ENCODE measurements at places on chromosomes 16 and 17. TPM values are rescaled to one million over a fixed set of nuclear protein-coding genes. Genes with fewer than 3 reads are reported as not detected.

DNA sequence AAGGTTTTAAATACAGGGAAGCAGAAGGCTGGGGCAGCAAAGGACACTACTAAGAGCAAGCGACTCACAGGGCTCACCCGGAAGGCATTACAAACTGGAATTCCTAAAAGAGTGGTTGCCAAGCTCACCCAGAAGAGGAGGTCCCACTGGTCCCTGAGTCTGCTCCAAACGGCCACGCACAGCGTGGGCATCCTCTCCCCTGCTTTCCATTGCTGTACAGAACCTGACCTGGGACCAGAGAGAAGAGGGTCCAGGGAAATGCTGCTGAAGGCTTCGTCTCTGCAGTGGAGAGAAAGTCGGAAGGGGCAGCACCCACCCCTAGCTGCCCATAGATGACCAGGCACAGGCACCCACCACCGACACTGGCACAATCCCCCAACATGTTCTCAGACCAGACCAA lies 67.2 kb downstream of the ADCY9 start:
- H3K4me3 ChIP-seq: no peak overlapping the region
- no peaks in the 10 kb centered on the region for H3K4me1 ChIP-seq
- H3K36me3 ChIP-seq: no peaks in the 10 kb centered on the region
- H3K27me3 ChIP-seq: no peaks in the 10 kb centered on the region

GRCh38 chr16:81650982-81651562 lies 128.0 kb upstream of the PLCG2 start:
- peaks cover 17% of the 10 kb centered on the region for H3K36me3 ChIP-seq
- DNase-seq: no peak
- no peak overlapping the region for H3K27ac ChIP-seq
- no peaks in the 10 kb centered on the region for H3K4me1 ChIP-seq
- H3K4me3 ChIP-seq: no peak overlapping the region
- H3K27me3 ChIP-seq: no peaks in the 10 kb centered on the region

GRCh38 chr16:83901101-83901500 lies 2.2 kb downstream of the MLYCD start:
- no peak for DNase-seq
- H3K4me1 ChIP-seq: peaks cover 22% of the 10 kb centered on the region
- no peak overlapping the region for H3K4me3 ChIP-seq
- H3K27ac ChIP-seq: no peak overlapping the region
- no peaks in the 10 kb centered on the region for H3K27me3 ChIP-seq
- H3K36me3 ChIP-seq: no peaks in the 10 kb centered on the region

GRCh38 chr17:71202449-71202848 lies 918.4 kb upstream of the SOX9 start:
- H3K27ac ChIP-seq: no peak overlapping the region
- H3K27me3 ChIP-seq: no peaks in the 10 kb centered on the region
- H3K36me3 ChIP-seq: no peaks in the 10 kb centered on the region
- no peak overlapping the region for H3K4me3 ChIP-seq

DNA sequence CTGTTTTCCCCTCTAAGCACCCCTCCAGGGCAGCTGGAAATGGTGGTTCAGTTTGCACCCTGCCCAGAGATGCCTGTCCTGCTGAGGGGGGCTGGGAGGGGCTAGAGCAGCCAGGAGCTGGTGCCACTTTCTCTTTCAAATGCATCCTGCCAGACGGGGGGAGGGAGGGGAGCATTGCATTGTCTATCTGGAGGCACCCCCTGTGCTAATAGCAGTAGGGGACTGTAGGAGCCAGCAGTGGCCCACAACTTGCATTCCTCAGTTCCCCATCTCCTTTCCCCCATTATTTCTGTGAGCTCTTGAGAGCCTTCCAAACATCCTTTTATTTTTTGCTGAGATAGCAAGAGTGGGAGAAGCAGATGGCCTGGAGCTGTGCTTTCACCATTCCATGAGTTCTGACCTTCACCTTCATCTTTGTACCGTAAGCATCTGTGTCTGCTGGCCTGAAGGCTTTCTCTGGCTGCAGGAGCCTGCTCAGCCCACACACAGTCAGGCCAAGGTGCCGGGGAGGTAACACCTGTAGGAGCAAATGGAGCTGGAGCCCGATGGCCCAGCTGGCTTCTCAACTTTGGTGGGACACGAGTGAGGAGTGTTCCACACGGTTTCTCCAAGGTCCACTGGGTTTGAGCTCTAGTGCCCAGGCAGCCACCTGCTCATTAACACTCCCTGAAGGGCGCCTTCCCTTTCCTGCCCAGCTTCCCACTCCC lies 5.2 kb downstream of the WFDC1 start:
- H3K4me3 ChIP-seq: no peak overlapping the region
- H3K4me1 ChIP-seq: no peaks in the 10 kb centered on the region
- H3K27ac ChIP-seq: no peak overlapping the region
- no peak for DNase-seq
- no peaks in the 10 kb centered on the region for H3K36me3 ChIP-seq

DNA sequence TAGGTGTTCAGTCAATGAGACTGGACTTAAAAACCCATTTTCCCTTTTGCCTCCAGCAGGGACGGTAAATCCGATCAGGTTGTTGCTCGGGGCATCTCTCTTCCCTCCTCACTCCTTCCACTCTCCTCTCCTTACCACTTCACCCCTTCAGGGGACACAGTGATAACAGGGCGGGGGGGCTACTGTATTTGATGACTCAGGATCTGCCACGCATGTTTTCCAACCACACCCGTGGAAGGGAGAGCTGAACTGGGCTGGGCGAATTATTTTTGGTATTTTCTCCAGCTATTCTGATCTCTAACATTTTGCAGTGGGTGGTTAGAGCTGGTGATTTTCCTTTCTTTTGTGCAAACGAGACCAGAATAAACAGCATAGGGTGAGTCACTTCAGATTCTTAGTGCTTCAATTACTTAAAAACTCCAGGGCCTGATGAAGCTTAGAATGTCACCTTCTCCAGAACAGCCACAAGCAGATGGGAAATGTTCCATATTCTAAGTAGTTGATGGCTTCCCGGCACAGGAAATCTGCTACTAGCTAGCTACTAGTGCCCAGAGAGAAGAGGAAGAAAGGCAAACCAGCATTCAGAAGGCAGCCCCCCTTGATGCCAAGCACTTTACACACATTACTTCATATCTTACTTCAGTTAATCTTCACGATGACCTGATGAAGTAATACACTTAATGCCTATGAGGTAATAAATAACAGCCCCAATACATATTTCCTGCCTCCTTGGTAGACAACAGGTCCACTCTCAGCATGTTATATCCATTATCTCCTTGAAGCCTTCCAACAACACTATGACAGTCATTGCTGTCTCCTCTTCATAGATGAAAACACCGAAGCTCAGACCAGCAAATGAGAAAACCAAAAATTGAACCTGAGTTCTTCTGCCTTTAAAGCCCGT lies 74.1 kb downstream of the ASIC2 start:
- no peak overlapping the region for H3K27ac ChIP-seq
- no peaks in the 10 kb centered on the region for H3K4me1 ChIP-seq
- no peaks in the 10 kb centered on the region for H3K36me3 ChIP-seq
- no peak for DNase-seq

- no peak for DNase-seq
- no peak overlapping the region for H3K4me3 ChIP-seq
- H3K27ac ChIP-seq: no peak overlapping the region
- H3K4me1 ChIP-seq: peaks cover 40% of the 10 kb centered on the region
- peaks cover 2% of the 10 kb centered on the region for H3K36me3 ChIP-seq
These were observed 124.9 kb upstream of the CORO6 start for GRCh38 chr17:29747660-29748059.

GRCh38 chr17:65819810-65820209 lies 258.4 kb upstream of the AXIN2 start:
- DNase-seq: no peak
- no peaks in the 10 kb centered on the region for H3K36me3 ChIP-seq
- H3K27ac ChIP-seq: no peak overlapping the region
- H3K4me3 ChIP-seq: no peak overlapping the region
- no peaks in the 10 kb centered on the region for H3K4me1 ChIP-seq

DNA sequence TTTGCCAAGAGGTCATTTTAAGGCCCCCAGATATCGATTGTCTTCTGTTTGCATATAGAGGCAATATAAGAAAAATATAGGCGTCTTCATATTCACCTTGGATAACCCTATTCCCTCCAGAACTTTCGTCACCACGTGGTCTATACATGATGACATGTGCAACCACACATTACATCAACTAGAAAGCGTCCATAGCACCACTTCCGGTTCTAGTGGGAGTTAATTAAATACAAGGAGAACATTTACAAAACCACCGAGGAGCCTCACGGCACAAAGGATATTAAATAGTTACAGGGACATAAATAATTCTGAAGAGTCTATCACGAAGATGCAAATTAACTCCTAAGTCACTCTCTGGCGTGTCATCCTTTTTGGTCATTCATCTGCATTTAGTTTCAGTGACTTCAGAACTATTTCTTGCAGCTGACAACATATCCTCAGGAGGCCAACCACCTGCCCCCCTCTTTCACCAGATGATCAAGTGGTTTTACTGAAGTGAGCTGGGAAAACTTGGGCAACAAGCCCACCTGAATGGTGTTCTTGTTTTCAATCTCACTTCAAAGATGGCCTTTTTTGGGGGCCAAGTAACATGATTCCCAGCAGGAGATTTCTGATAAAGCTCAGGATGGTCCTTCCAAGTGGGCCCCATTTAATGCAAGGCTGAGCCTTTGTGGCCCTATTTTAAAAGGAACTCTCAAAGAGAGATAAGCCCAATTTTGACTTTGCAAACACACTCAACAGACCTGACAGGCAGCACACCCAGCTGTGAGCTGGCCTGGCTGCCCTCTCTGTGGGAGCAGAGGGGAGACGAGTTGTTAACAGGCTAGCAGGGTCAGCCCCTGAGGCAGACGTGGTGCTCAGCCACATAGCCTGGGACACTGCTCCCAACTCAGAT lies 15.3 kb downstream of the CMTM3 start:
- H3K36me3 ChIP-seq: no peaks in the 10 kb centered on the region
- no peaks in the 10 kb centered on the region for H3K27me3 ChIP-seq
- no peak overlapping the region for H3K4me3 ChIP-seq
- no peaks in the 10 kb centered on the region for H3K4me1 ChIP-seq
- DNase-seq: no peak

GRCh38 chr16:88378401-88378800 lies 4.4 kb upstream of the ZNF469 start:
- H3K4me3 ChIP-seq: no peak overlapping the region
- no peak overlapping the region for H3K27ac ChIP-seq
- peaks cover 3% of the 10 kb centered on the region for H3K27me3 ChIP-seq

DNA sequence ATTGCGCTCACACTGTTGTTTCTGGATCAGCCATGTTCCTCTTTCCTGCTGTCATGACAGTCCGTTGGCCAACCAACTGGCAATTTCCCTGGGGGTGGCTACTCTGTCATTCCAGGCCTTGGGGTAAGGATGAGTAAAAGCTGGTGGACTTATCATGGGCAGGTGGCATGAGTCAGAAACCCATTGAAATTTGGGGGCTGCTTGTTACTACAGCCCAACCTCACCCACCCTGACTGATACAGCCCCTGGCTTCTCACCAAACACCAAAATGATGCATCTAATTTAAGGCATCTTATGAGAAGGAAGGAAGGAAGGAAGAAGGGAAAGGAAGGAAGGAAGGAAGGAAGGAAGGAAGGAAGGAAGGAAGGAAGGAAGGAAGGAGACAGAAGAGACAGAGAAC lies 53.9 kb upstream of the CRHR1 start:
- H3K4me1 ChIP-seq: no peaks in the 10 kb centered on the region
- H3K4me3 ChIP-seq: no peak overlapping the region
- no peak overlapping the region for H3K27ac ChIP-seq
- no peaks in the 10 kb centered on the region for H3K36me3 ChIP-seq
- DNase-seq: no peak
- peaks cover 4% of the 10 kb centered on the region for H3K27me3 ChIP-seq

DNA sequence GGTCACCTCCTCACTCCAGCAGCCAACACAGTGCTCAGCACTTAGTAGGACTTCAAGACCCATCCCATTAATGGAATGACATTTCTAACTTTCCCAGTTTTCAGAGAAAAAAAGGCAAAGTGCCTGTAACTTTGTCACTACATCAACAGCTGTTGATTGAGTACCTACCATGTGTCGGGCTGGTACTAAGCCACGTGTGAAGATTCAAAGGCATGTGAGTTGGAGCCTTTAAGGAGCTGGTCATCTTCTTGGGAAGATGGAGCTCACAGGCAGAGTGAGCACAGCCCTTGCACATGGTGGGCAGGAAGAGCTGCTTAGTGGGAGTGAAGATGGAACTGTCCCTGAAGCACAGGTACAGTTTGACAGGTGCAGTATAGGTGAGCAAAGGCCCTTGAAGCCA lies 88.6 kb downstream of the GNAO1 start:
- no peak overlapping the region for H3K4me3 ChIP-seq
- no peaks in the 10 kb centered on the region for H3K36me3 ChIP-seq
- no peaks in the 10 kb centered on the region for H3K27me3 ChIP-seq
- DNase-seq: no peak

- no peak overlapping the region for H3K27ac ChIP-seq
- no peak overlapping the region for H3K4me3 ChIP-seq
- H3K36me3 ChIP-seq: no peaks in the 10 kb centered on the region
- DNase-seq: peak; percentile 68
- H3K27me3 ChIP-seq: no peaks in the 10 kb centered on the region
These were observed 46.8 kb downstream of the HIC1 start for GRCh38 chr17:2101448-2102257.

DNA sequence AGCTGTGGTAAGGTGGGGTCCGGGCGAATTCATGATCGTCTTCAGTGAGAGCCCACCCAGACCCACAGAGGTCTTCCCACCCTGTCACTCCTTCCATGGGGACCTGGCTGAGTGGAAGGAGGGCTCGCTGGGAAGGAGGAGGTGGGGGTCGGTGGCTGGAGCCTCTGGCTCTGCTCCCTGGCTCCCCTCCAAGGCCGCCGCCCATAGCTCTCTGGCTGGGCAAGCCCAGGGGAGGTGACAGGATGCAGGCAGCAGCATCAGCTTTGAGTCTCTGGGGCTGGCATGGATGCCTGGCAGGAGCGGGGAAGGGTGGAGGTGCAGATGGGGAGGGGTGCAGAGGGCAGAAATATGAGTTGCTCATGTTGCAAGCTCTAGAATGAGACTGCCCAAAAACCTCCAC lies 147.0 kb downstream of the ENGASE start:
- no peak overlapping the region for H3K4me3 ChIP-seq
- no peak overlapping the region for H3K27ac ChIP-seq
- no peaks in the 10 kb centered on the region for H3K4me1 ChIP-seq
- DNase-seq: no peak
- no peaks in the 10 kb centered on the region for H3K27me3 ChIP-seq

Gene CD300A
- total RNA-seq: 27.6 TPM

Gene KRTAP4-11
- not detected for total RNA-seq

Gene ZMYND15
- 0.44 TPM for total RNA-seq

Gene TADA2A
- 35.7 TPM for total RNA-seq

Gene TEX14
- total RNA-seq: 1.6 TPM

Gene SULT1A2
- 0.25 TPM for total RNA-seq

Data from CD4-positive, alpha-beta memory T cell (primary cell).